ENCODE measurements at places on chromosomes 16 and 17. TPM values are rescaled to one million over a fixed set of nuclear protein-coding genes. Genes with fewer than 3 reads are reported as not detected.

Gene CD300E
- total RNA-seq: not detected

Gene PRPSAP2
- 36.6 TPM for total RNA-seq

Gene SYT17
- 2.8 TPM for total RNA-seq

Gene CIBAR2
- not detected for total RNA-seq

Gene CNGB1
- not detected for total RNA-seq

Gene VAT1L
- 2.3 TPM for total RNA-seq

Gene ST6GALNAC2
- 2.8 TPM for total RNA-seq

Gene FOXJ1
- total RNA-seq: not detected

Gene SPN
- total RNA-seq: 1.8 TPM

Gene NUDT7
- 2.9 TPM for total RNA-seq

Gene ST6GALNAC1
- total RNA-seq: not detected

Gene AXIN2
- total RNA-seq: 0.13 TPM

Gene CLDN9
- total RNA-seq: not detected

Gene TBC1D3D
- total RNA-seq: not detected

Gene TBC1D3K
- total RNA-seq: not detected

Gene HID1
- 1.7 TPM for total RNA-seq

Gene HSDL1
- total RNA-seq: 15.8 TPM

Gene ABCC6
- total RNA-seq: 1.8 TPM

Gene ASIC2
- 0.24 TPM for total RNA-seq

Gene CCDC154
- total RNA-seq: 2.1 TPM

Gene TMEM238L
- not detected for total RNA-seq

Gene PIK3R6
- 0.04 TPM for total RNA-seq

Gene COPS3
- 119 TPM for total RNA-seq

Gene MTMR4
- total RNA-seq: 24.0 TPM

Gene ZNF23
- total RNA-seq: 9.1 TPM

Gene KRT9
- total RNA-seq: 2.6 TPM

Gene PCGF2
- total RNA-seq: 10.5 TPM

Gene GSG1L
- not detected for total RNA-seq

Gene NUFIP2
- total RNA-seq: 27.3 TPM
